ENCODE measurements at places on chromosomes 11 and 22.

- DNase-seq: no peak
Observed at GRCh38 chr11:2588809-2589537, 110.8 kb downstream of the KCNQ1OT1 start.

DNA sequence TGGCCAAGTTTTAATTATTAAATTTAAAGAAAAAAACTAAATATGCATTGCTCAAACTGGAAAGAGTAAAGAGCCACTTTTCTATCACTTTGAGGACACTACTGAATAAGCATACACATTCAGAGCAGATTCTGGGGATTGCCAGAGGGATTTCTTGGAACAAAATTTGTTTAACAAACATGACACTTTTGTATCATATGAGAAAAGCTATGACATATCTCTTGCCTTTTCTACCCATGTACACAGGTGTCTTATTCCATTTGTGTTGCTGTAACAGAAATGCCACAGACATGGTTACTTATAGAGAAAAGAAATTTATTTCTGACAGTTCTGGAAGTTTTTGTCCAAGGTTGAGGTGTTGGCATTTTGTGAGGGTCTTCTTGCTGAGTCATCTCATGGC lies 13.5 kb upstream of the USP28 start:
- DNase-seq: no peak

DNA sequence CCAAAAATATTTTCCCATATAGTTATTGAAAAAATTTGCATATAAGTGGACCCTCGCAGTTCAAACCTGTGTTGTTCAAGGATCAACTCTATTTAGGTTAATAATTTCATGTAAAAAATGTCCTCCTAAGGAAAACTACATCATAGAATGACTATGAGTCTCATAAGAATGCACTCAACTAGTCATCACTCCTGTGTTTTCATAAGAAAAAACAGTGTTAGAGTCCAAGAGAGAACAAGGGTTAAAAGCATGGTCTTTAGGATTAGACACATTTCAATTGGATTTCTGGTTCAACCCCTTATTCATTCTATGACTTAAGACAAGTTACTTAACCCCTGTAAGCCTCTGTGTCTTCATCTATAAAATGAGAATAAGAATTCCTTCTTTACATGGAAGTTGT lies 5.1 kb downstream of the PARVA start:
- no peak for DNase-seq

- no peak for DNase-seq
Observed at GRCh38 chr11:74646954-74647353, 54.6 kb downstream of the POLD3 start.

DNA sequence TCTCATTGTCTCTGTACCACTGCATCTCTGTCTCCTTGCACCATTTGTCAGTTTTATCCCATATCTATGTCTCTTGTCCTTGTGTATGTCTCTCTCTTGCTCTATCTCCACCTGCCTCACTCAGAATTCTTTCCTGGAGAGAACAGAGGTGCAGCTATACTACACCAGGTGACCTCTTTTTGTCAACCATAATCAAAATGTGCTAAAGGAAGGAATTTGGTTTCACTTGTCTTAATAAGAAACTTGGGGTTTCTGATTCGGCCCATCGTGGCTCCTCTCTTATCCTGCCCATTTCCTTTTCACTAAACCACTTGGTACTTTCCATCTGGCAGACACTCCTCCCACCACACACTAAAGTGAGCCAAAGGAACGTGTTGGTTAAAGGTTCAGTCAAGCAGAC lies 2.0 kb upstream of the C11orf42 start:
- DNase-seq: no peak

- DNase-seq: no peak
Observed at GRCh38 chr11:73866586-73866996, 10.1 kb downstream of the COA4 start.

- DNase-seq: peak; percentile 70
Observed at GRCh38 chr11:93054881-93055280, 85.4 kb downstream of the MTNR1B start.
